Activated CD8-positive, alpha-beta memory T cell treated with anti-CD3 and anti-CD28 coated beads, Interleukin-2, amount 10 ng/mL, durations not matched to agents 7 days and 5 days (primary cell): ENCODE measurements at places on chromosomes 2 and 18.
A peak's percentile ranks its signal among the peaks of the same experiment; 100 is the strongest.

DNA sequence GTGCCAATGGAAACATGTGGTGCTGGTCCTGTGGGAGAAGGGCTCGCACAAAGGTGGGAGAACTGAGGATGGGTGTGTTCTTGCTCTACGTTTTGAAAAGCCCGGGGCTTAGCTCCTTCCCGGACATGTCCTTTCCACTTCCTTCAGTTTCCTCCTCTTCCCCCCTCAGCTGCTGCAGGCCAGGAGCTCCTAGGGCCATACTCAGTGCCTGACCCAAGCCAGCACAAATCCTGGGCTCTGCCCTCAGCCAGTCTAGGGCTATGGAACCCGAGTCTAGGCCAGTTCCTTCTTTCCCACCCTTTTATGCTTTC is 1.4 kb upstream of the SIX2 start:
- peaks cover 20% of the 10 kb centered on the region for H3K4me1 ChIP-seq
- no peak overlapping the region for H3K4me3 ChIP-seq
- peaks cover 85% of the 10 kb centered on the region for H3K27me3 ChIP-seq
- H3K27ac ChIP-seq: no peak overlapping the region

DNA sequence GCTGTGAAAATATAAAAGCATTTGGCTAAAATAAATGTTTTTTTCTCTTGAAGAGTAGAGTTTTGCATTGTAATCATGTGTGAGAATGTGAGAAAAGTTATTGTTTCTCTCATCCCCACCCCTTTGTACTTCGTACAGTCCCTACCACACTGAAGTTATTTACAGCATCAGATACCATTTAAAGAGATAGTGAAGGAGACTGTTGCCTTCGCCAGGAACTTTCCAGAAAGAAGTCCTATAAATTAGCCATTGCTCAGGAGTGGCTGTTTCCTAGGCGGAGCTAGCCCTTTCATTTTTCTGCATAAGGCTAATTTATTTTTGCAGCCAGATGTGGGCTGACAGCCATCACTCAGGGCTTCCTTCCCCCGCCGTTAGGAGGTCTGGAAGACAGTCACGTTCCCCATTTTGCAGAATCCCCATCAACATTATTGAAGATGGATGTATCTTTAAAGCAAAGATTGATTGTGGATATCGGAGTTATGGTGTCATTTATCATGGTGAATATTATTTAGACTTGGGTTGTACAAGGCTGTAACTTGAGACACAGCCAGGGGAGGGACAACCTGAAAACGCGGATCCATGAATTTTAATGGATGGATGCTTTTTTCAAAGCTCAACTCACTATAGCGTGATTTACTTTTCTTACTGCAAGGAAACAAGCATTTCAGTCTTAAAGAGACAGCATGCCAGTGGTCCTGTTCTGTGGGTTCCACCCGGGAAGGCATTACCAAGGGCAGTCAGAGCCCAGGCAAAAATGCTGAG is 17.1 kb downstream of the TSHZ1 start:
- peaks cover 18% of the 10 kb centered on the region for H3K4me1 ChIP-seq
- H3K36me3 ChIP-seq: peaks cover 5% of the 10 kb centered on the region
- H3K4me3 ChIP-seq: no peak overlapping the region
- H3K27ac ChIP-seq: no peak overlapping the region

GRCh38 chr2:88115825-88116518 is 11.9 kb downstream of the FABP1 start:
- no peak for DNase-seq
- no peaks in the 10 kb centered on the region for H3K4me1 ChIP-seq
- peaks cover 2% of the 10 kb centered on the region for H3K27me3 ChIP-seq
- no peaks in the 10 kb centered on the region for H3K36me3 ChIP-seq
- no peak overlapping the region for H3K27ac ChIP-seq

DNA sequence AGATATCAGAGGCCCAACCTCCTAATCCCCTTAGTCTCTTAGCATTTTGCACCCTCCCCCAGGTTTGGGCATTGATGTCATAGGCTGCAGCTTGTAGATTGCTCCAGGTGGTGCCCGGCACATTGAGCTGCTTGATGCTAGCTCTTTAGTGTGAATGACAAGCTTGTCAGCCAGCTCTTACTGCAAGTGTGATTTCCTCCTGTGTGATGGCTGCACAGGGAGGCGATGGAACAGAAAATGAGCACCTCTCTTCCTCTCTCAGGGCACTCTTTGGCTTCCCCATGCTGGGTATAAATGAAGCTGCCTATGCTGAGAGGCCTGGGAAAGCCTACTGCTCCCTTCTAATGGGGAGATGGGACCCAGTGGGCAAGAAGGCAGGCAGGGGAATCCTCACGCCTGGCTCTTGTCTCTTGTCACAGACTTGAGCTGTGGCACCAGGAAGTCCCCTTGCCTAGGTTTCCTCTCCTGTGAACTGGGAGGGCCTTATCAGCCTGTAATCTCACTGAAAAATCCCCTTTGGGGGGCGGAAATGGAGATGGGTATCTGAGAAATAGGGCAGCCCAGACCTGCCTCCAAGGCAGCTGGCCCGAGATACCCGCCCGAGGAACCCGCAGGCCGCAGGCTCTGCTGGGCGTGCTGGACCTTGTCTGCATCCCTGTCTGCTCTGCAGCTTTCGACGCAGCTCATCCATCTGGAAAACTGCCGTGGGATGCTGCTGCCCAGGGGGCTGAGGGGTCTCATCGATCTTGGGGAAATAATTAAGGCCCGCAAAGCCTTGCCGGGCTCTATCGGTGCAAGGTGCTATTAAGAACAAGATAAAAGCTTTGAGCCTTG is 163.5 kb upstream of the CXCR4 start:
- H3K27ac ChIP-seq: peak overlapping the region; percentile 65
- no peaks in the 10 kb centered on the region for H3K27me3 ChIP-seq

DNA sequence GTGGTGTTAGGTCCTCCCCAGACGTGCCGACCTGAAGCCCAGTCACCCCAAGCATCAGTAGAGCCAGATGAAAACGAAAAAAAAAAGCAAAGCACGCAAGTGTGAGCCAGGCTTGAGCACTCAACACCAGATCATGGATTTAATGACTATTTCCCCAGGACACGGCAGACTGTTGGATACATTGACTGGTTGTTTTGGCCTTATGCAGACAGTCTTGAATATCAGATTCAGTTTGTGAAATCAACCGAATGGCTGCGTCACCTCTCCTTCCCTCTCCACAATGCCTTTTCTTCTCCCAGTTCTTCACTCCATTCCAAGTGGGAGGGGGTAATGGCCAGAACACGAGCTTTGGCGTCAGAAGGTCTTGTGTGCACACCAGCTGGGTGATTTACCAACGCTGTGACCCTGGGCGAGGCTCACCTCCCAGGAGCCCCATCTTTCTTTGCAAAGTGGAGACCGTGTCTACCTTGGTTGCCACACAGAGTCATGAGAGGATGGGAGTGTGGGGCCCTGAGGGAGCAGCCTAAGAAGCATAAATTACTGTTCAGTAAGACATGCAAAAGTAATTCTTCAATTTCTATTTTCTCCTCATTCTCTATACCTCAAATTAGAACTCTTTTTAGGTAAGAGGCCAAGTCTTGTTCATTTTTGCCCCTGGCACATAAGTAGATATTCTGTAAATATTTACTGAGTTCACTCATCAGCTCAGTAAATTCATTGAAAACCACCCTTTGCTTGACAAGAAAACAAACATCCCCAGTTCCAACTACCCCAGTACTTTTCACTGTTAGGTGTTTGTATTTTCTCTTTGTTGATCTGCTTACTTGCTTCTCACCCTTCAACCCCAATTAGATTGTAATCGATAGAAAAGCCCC is 181.1 kb upstream of the COPS8 start:
- no peak overlapping the region for H3K27ac ChIP-seq
- H3K4me1 ChIP-seq: no peaks in the 10 kb centered on the region
- no peak overlapping the region for H3K4me3 ChIP-seq
- H3K36me3 ChIP-seq: no peaks in the 10 kb centered on the region

DNA sequence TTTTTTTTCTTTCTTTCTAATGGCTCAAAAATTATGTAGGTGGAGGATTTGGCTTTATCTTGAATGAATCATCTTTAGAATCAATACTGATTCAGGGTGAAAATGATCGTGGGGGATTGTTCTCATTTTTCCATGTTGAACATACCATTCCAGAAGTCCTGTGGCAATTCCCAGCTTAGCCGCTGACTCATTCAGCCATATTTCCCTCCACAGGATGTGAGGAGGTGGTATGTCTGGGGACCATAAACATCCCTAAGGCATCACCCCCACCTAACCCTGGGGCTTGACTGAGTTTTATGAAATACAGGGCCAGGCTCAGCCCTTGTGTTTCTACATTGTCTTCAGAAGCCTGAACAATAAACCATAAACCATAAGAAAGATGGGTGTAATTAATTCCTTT is 92.7 kb upstream of the FN1 start:
- no peak overlapping the region for H3K4me3 ChIP-seq
- H3K4me1 ChIP-seq: no peaks in the 10 kb centered on the region
- no peaks in the 10 kb centered on the region for H3K36me3 ChIP-seq
- no peak overlapping the region for H3K27ac ChIP-seq
- no peak for DNase-seq
- peaks cover 11% of the 10 kb centered on the region for H3K27me3 ChIP-seq

- no peak overlapping the region for H3K27ac ChIP-seq
- H3K4me1 ChIP-seq: no peaks in the 10 kb centered on the region
- no peaks in the 10 kb centered on the region for H3K36me3 ChIP-seq
- no peaks in the 10 kb centered on the region for H3K27me3 ChIP-seq
These were observed 81.6 kb downstream of the MAP2 start for GRCh38 chr2:209505410-209505809.

- peak within 1 kb of the TSS; percentile 97 for H3K4me3 ChIP-seq
- H3K27ac ChIP-seq: peak within 1 kb of the TSS; percentile 94
- DNase-seq: peak; percentile 84
- peaks cover 24% of the 10 kb centered on the region for H3K36me3 ChIP-seq
- H3K4me1 ChIP-seq: peaks cover 37% of the 10 kb centered on the region
These were observed at the start of gene SLC25A12 for GRCh38 chr2:171893824-171894611. Gene SLC25A12, minus strand, starts transcription at chr2:171894244. Its CDS starts 30 bp downstream, at chr2:171894214.

- peaks cover 48% of the 10 kb centered on the region for H3K4me1 ChIP-seq
- no peaks in the 10 kb centered on the region for H3K27me3 ChIP-seq
- H3K36me3 ChIP-seq: peaks cover 10% of the 10 kb centered on the region
- peak overlapping the region; percentile 88 for H3K27ac ChIP-seq
- H3K4me3 ChIP-seq: peak overlapping the region; percentile 84
- DNase-seq: no peak
These were observed 2.0 kb downstream of the MFSD6 start for GRCh38 chr2:190410166-190410565.

DNA sequence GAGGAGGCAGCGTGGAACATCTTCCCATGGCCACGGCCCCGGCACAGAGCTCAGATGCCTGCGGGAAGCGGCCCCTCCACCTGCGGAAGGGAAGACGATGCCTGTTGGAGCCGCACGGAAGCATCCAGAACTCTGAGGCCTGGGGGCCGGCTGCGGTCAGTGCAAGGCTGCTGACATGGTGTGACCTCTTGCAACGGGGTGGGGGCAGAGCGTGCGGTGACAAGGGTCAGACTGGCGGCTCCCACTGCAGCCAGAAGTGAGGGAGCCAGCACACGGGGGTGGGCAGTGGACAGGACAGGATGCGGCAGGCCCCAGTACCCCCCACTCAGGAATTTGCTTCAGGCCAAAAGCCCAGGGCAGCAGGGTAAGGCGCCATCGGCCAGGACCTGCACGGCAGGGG is 48.8 kb downstream of the SLC66A2 start:
- H3K27ac ChIP-seq: no peak overlapping the region
- peak; percentile 27 for DNase-seq
- no peaks in the 10 kb centered on the region for H3K27me3 ChIP-seq
- H3K4me1 ChIP-seq: peaks cover 13% of the 10 kb centered on the region
- H3K36me3 ChIP-seq: peaks cover 17% of the 10 kb centered on the region
- no peak overlapping the region for H3K4me3 ChIP-seq

DNA sequence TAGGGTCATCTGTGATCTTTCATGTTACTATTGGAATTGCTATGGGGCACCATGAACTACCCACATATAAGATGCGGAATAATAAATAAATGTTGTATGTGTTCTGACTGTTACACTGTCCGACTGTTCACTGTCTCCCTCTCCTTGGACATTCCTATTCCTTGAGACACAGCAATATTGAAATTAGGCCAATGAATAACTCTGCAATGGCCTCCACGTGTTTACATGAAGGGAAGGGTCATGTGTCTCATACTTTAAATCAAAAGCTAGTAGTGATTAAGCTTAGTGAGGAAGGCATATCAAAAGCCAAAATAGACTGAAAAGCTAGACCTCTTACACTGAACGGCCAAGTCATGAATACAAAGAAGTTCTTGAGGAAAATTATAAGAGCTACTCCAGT is 751.3 kb downstream of the SOCS6 start:
- no peak overlapping the region for H3K4me3 ChIP-seq
- no peak for DNase-seq
- H3K4me1 ChIP-seq: no peaks in the 10 kb centered on the region

DNA sequence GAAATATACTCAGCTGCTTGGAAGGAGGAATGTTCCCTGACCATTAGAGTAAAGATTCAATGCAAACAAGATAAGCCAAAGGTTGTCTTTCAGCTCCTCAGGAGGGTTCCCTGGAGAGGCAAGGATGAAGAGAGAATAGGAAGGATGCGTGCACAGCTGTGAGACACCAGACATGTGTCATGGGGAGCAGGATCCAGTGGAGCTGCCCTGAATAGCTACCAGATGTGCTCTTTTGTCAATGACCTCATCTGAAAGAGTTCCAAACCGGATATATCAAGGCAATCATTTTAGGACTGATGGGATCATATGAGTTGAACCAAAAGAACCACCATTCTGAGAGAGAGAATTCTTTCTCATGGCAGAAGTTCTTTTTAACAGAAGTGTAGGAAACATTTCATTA is 490.6 kb downstream of the IRS1 start:
- no peak overlapping the region for H3K4me3 ChIP-seq
- H3K27me3 ChIP-seq: peaks cover 4% of the 10 kb centered on the region
- H3K36me3 ChIP-seq: no peaks in the 10 kb centered on the region
- no peak for DNase-seq
- H3K27ac ChIP-seq: no peak overlapping the region

GRCh38 chr2:135862718-135863117 is 13.5 kb downstream of the MCM6 start:
- H3K27ac ChIP-seq: no peak overlapping the region
- peaks cover 70% of the 10 kb centered on the region for H3K36me3 ChIP-seq
- no peak overlapping the region for H3K4me3 ChIP-seq
- H3K27me3 ChIP-seq: no peaks in the 10 kb centered on the region

DNA sequence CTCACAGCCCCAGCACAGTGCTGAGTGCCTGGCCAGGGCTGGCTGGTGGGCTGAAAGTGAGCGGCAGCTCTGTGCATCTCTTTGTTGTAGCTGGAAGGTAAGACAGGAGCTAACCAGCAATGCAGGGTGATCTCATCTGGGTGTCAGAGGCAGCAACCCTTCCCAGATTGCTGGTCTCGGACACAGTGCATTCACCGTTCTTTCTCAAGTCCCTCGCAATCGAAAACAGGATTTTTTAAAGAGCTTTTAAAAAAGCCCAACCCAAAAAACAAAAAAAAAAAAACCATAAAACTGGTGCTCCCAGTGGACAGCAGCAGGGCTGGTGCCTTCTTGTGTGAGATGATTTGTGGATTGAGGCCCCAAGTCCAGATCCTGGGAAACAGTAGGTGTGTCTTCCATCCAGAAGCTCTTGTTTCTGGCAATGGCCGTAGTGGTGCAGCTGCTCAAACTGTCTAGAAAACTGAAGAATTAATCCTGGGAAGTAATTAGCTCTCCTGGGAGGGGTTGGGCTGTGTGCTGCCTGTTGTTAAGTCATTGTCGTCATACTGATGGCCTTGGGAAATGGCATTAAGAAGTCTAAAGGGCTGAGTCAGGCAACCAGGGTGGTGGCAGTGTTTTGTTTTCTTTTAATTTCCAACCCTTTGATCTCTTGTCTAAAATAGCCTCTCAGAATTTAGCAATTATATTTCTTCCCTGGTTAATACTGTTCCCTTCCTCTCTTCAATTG is 156.7 kb downstream of the KLHL29 start:
- H3K4me1 ChIP-seq: no peaks in the 10 kb centered on the region
- DNase-seq: no peak
- no peak overlapping the region for H3K4me3 ChIP-seq
- peaks cover 2% of the 10 kb centered on the region for H3K27me3 ChIP-seq
- H3K36me3 ChIP-seq: no peaks in the 10 kb centered on the region
